ENCODE measurements at places on chromosomes 3 and 15.

DNA sequence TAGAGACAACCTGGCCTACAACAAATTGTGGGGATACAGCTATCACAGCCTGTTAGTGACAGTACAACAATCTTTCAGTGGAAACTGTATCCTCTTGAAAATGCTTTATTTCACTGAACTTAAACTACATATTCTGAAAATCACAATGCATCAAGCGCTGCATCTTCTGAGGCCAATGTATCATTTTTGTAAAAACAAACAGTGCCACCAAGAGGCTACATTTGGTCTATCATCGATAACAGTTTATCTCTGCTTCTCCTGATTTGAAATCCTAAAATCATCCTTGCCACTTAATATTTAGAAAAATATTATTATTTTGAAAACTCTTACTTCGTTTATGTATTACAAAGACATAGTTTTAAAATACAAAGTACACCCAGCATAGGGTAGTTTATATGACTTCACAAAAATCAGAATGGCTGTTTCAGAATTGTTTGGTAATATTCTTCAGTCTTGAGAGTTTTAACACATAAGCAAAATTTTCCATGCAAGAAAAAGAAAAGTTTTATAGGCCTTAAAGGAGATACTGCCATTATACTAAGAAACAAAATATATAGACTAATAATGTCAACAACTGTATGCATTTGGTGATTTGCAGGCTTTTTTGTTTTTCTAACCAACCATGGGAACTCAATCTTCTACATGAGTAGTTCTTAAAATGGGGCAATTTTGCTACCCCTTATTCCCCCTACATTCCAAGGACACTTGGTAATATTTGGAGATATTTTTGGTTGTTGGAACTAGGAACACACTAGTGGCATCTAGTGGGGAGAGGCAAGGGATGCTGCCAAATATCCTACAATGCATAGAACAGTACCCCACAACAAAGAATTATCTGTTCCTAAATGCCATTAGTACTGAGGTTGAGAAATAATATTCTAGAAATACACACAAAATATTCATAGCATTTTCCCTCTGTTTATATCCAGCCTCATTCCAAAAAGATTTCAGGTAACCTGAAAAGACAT is 42.3 kb downstream of the WDR72 start:
- no peak for DNase-seq

DNA sequence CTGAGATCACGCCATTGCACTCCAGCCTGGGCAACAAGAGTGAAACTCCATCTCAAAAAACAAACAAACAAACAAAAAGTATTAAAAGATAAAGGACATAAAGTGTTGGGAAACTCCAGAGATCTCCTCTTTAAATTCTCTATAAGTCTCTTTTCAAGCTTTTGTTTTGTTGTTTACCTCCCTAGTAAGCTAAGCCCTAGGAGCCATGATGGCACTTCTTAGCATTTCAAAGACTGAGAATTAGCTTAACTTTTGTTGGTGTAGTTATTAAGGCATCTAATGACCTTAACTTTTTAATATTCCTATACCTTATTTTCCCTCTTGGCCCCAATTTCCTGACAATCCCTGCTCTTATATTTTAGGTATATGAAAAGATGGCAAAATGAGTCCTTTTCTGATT is 157.3 kb downstream of the ZNF609 start:
- DNase-seq: no peak

DNA sequence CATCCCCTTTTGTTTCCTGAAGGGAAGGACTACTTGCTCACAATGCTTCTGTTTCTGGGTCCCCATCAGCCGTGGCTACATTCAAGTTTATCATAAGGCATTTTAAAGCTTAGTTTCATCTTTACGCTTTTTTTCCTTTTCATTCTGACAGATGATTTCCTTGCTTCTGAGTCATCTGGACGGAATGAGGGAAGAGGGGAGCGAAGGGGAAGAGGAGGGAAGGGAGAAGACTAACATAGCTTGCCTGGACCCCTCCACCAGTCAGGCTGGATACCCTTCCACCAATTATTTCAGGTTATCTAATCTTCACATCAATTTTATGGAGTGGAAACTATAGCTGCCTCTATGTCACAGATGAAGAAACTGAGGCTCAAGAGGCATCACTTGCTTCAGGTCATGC is 27.6 kb downstream of the FAM3D start:
- no peak for DNase-seq

DNA sequence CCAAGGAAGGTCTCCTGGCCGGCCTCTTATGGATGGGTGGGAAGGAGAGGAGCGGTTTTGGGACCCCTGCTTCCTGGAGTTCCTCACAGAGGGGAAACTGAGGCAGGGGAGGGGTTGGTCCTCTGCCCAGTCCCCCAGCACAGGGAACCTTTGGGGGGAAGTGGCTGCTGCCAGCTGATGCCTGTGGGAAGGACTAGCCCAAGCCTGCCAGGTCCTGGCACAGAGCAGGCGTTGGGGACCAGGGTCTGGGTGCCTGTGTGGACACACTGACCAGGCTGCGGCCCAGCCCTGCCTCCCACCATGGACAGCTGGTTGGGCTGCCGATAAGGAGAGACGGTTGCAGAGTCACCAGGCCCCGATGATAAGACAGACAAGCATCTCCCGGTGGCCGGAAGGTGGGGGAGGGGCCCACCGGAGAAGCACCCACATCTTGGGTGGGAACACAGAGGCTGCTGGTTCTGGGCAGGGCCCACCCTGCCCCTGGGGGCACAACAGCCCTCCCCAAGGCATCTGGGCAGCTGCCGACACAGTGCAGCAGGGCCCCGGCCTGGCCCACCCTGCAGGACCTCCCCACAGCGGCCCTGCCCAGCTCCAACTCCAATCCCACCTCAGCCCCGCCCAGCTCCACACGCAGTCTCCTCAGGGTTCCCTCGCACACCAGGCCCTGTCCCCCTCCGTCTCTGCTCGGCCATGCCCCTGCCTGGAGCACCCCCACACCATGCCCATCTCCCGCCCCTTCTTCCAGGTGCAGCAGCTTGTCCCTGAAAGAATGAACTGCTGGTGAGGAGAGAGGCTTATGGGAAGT is 50.7 kb downstream of the DNAJB8 start:
- DNase-seq: no peak

DNA sequence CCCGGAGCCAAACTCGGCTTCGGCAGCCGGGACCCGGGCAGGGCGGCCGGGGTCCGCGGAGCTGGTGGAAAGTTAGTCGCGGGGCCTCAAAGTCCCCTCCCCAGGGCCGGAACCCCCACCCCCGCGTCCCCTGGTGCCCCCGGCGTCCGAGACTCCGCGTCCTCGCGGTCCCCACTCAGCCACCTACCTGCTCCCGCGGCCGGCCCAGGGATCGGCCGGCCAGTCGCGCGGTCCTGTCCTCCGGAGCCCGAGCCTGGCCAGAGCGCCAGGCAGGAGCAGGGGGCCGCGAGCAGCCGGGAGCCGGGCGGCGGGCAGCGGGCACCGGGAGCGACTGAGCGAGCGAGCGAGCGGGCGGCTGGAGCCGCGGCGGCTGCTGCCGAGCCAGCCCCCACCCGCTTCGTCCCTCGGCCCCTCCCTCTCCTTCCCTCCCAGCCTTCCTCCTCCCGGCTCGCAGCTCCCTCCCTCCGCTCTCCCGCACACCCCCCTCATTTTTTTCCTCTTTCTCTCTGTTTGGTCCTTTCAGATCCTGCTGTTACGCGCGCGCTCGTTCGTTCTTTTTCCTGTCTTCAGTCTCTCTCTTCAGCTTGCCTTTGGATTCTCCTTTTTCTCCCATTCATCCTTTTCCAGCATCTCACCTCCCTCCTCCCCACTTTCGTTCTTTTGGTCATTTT is at the start of gene MEGF11:
MEGF11 (minus strand) TSS at position 333 of the 671 bp plus-strand sequence. CDS start 125,347 bp downstream, outside the sequence.
- no peak for DNase-seq

- DNase-seq: no peak
Observed at GRCh38 chr3:21938267-21938681, 187.3 kb upstream of the ZNF385D start.

DNA sequence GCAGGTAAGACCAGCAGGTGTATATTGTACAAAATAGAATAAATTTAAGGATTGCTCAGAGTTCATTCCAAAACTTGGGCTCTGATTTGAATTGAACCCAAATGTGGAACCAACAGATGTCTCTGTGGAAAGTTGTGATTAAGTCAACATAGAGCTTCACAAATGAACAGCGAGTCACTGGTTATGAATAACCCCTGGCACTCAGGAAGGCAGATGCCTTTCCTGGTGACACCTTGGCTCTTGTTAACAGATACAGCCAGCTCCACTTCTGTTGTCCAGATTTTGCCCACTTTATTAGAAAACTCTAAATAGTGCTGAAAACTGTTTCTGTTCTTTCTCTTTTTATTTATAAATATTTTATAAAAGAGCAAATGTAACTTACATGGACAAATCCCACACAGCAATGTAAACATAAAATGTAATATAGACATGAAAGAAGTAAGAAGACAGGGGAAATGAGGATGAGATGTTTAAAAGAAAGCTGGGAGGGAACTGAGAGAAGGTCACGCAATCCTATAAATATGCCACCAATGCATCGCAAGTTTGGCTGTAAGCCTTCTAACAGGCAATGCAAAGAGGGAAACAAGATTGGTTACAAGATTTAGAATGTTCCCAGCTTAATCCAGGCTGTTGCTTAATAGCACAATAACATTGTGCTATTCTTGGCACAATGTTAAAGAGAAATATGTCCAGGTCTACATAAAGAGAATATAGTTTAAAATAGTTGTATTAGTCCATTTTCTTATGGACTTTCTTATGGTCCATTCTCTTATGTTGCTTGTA is 495.5 kb downstream of the TAFA4 start:
- no peak for DNase-seq

- DNase-seq: no peak
Observed at GRCh38 chr3:194042927-194043326, 93.0 kb upstream of the HES1 start.

DNA sequence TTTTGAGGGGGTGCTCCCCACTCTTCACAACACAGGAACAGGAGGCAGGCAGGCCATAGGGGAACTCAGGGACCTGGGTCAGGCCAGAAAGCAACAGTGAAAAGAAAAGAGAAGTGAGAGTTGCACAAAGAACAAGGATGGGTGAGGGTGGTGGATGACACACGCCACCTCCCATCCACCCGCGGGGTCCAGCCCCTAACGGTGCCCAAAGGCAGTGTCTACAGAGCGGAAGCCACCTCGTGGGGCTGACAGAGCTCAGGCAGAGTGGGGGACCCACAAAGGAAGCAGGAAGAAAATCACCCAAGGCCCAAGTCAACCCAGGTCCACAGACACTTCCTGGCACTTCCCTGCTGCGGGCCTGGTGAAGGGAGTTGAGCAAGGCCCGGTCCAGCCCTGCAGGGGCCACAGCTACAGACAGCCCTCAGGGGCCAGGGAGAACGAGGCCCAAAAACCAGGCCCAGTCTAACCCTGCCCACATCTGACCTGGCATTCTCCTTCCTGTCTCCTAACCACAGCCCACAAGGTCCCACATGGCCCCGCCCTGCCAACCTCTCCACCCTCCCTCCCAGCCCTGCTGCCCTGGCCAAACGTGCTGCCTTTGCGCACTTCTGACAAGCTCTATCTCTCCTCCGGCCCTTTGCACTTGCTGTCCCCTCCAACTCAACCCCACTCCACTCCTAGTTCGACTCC is 5.9 kb downstream of the NUP210 start:
- peak; percentile 32 for DNase-seq

- DNase-seq: no peak
Observed at GRCh38 chr3:182787302-182788036, 5.8 kb upstream of the ATP11B start.

DNA sequence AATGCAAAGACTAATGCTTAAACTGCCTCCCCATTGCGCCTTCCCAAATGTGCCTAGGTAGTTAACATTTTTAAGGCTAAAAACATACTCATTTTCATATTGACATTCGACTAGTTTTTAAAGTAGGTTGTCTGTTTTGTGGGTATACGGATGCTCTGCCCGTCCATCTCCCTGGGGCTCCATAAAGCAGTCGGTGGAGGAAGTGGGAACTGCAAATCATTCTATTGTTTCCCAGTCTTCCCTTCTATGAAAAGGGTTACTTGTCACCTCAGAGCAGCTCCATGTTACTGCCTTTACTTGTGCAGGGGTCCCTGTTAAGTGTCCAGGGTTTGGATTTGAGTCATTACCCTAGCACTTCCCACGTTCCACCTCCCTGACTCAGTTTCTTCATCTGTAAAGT is 10.9 kb downstream of the CHCHD6 start:
- no peak for DNase-seq

DNA sequence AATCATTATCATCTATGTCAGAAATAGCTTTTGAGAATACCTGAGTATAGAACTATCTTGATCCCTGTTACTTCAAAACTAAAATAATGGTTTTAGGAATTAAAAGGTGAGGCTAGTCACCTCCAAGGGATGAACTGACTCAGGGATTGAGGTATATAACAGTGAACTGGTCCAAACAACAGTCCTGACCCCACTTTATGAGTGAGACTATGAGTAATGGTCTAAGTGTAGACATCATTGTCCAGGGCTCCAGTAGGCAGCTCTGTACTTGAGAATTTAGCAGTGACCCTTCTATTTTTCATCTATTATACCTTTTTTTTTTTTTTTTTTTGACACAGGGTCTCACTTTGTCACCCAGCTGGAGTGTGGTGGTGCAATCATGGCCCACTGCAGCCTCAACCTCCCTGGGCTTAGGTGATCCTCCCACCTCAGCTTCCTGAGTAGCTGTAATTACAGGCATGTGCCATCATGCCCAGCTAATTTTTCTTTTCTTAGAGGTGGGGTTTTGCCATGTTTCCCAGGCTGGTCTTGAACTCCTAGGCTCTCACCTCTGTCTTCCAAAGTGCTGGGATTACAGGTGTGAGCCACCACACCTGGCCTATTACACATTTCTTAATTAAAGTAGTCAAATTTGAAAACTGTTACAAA is 36.3 kb downstream of the MLH1 start:
- DNase-seq: no peak

- DNase-seq: no peak
Observed at GRCh38 chr15:63451671-63452315, 52.6 kb upstream of the USP3 start.

DNA sequence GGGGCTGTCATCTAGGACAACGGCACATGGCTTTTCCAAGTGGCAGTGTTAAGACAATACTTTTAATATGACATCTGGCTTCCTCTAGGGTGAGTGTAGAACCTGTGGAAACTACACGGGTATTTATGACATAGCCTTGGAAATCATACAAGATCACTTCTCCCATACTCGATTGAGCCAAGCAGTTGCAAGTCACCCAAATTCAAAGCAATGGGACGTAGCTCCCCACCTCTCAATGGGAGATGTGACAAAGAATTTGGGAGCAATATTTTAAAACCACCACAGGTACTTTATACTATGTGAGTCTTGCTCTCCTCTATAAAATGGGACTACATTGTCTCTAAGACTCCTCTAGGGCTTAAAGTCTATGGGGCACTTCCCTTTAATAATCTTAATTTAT is 93.5 kb downstream of the TGFBR2 start:
- no peak for DNase-seq

GRCh38 chr15:60407415-60407805 is 9.6 kb upstream of the ANXA2 start:
- no peak for DNase-seq

DNA sequence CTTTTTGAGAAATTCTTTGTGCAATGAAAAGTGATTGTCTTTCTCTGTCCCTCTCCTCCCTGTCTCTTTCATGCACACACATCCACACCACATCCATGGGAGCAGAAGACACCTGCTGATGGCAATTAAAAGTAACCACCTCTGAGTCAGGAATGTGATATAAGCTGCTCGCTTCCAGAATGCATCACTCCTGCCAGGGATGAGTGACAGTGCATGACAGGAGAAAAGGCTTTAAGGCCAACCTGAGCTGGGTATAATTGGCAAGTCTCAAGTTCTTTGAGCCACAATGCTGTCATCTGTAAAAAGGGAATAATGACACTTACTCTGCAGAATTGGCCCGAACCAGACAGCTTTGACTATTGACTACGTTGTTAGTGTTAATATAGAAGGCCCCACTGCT is 59.6 kb downstream of the UBP1 start:
- no peak for DNase-seq
